HS-5 (cell line): ENCODE measurements at places on chromosomes 12 and 14.

DNA sequence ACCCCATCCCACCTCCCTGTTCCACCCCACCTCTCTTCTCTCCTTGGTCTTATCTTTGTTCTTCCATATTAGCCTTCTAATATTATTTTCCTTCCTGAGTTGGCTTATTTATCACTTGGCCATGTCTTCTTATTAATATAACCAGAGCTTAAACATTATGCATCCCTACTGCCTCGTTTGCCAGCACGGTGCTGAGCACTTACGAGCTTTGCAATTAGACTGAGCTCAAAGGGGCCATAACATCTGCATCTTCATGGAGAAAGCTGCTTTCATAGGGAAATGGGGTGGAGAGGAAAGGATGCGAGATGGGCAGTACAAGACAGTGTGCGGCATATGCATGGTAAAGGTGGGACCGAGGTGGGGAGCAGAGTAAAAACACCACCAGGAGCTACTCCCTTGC is 342.8 kb downstream of the FUT8 start:
- no peak for DNase-seq

GRCh38 chr12:13142747-13143146 is 39.3 kb upstream of the GSG1 start:
- DNase-seq = no peak

DNA sequence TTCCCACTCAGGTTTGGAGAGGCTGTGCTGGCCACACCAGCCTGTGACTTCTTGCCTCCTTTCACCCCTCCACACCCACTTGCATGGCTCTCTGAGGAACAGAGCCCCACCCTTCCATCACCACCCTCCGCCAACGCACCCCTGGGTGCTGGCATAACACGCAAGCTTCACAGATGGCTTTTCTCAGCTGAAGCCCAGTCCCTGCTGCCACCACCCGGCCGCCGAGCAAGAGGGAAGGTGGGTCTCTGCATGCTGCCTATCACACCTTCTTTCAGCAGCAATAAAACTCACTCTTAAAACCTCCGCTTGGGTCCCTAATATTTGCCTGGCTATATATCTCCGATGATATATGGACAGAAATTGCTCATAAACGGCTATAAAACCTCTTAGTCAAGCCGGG is 41.6 kb downstream of the SMUG1 start:
- DNase-seq = no peak

DNA sequence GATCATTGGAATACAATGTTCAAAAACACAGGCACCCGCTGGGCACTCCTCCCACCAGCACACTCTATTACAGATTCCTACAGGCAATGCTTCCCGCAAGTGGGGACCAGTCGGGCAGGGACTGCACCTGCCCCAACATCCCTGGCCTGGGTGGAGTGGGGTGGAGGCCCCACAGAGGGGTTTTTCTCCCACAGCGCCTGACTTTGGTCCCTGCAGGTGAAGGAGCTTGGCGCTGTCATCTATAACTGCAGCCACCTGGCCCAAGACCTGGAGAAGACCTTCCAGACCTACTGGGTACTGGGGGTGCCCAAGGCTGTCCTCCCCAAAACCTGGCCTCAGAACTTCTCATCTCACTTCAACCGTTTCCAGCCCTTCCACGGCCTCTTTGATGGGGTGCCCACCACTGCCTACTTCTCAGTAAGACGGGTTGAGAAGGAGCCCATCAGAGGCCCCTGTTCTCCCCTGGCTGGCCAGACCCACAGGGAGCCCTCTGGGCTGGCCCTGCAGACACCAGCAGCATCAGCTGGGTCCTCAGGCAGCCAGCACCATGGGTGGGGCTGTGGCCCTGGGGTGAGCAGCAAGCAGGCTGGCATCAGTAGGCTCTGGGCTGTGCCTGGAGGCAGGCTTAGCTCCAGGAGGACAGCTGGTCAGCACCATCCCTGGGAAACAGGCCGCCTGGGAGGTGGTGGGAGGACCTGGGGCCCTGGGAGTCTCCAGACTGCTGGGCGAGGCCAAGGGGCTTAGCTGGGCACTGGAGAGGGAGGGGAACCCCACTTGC is 6.0 kb downstream of the PLD4 start:
- DNase-seq = no peak

- DNase-seq = no peak
Observed at GRCh38 chr14:56176530-56176929, 58.3 kb downstream of the PELI2 start.
